Stimulated activated CD8-positive, alpha-beta memory T cell treated with anti-CD3 and anti-CD28 coated beads, Interleukin-12 subunit alpha, Interleukin-12 subunit beta, amount 100 ng/mL, for 4 hours (primary cell): ENCODE measurements at places on chromosomes 6 and 20.

- no peak for DNase-seq
These were observed 25.2 kb downstream of the FNDC1 start for GRCh38 chr6:159194421-159194820.

GRCh38 chr6:112044196-112044595, 9.7 kb upstream of the CCN6 start:
- DNase-seq: no peak

DNA sequence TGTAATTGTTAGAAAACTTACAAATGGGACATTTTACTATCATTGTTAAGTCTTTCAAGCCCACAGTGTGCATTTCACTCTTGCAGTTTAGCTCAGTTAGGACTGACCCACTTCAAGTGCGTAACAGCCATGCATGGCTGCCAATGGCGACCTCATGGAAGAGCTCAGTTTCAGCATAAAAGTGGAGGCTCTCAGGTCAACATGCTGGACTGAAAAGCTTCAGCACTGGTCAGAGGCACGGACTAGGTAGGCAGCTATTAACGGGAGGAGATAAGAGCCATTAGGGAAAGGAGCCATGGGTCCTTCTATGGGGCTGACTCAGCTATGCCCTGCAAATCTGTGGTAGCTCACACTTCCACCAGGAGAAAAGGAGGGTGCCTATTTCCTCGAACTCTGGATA, 101.8 kb downstream of the TTLL2 start:
- no peak for DNase-seq

DNA sequence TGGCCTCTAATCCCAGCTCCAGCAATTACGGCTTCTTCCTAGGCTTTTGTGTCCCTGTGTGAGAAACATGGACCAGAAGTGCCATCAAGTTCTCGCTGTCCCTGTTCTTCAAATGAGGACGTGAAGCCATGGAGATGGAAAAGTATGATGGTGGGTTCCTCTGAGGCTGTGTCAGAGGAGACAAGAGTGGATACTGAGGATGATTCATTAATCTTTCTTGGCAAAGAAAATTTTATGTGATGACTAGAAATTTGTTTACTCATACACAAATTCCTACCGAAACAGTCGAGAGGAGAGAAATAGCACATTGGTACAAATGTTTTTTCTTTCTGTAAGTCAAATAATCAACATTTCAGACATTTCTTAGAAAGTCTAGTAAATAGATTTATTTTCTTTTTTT, 35.0 kb upstream of the PNRC1 start:
- no peak for DNase-seq

GRCh38 chr6:9186148-9186547, 750.8 kb upstream of the SLC35B3 start:
- no peak for DNase-seq

DNA sequence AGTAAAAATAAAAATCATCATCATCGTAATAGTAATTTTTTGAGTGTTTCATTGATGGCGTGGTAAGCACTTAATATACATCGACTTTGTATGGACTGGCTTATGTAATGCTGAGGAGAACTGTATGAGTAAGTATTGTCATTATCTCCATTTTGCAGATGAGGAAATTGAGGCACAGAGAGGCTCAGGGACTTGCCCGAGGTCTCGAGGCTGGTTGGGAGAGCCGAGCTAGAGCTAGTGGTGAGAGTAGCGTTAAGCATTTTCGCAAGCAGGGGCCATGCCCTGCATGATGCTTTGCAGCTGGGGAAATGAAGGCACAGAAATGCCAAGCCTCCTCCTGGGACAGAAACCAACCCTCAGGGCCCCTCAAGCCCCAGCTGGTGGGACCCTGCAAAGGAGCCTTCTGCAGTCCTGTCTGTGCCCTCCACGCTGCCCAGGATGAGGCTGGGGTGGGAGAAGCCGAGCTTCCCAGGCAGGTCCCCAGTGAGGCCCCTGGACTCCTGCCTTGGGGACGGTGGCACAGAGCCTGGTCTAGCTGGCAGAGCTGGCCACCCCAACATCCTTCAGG, 31.1 kb upstream of the STX16 start:
- no peak for DNase-seq

GRCh38 chr20:63441136-63442099, 31.0 kb downstream of the KCNQ2 start:
- DNase-seq: peak; percentile 10

DNA sequence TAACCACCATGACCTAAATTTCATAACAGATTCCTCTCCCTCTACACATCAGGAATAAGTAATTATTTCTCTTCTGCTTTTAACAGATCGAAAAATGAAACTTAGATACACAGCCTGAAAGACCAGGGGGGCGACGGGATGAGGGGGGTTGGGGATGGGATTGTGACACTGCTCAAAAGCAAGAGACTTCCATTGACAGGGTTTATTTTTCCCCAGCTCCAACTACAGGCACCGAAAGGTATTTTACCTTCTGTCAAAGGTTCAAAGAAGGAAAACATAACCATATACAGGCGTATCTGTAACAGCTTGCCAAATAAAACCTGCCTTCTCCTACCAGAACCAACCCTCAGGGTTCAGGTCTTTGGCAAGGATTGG, 1.3 kb downstream of the EPHA7 start:
- DNase-seq: no peak

DNA sequence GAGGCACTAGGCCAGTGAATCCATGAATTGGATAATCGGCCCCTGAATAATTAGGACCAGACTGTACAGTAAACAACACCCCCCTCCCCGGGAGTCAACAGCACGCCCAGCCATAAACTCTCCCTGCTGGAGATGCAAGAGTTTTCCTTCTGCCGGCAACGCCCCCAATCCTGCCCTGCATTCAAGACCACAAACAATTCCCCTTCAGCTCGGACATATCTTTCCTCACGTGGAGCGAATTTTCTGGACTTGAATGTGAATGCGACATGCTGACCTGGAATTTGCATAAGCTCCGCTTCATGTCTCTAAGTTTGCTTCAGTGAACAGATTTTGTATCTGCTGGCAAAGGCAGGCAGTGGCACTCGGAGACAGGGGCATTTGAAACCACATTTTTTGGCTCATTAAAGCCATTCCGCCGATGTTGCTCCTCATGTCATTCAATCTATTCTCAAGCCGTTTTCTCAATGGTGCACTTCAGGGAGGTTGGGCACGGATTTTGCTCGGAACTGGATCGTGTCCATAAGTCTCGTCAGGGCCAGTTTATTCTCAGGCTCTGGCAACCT, 38.0 kb upstream of the GMPR start:
- no peak for DNase-seq

DNA sequence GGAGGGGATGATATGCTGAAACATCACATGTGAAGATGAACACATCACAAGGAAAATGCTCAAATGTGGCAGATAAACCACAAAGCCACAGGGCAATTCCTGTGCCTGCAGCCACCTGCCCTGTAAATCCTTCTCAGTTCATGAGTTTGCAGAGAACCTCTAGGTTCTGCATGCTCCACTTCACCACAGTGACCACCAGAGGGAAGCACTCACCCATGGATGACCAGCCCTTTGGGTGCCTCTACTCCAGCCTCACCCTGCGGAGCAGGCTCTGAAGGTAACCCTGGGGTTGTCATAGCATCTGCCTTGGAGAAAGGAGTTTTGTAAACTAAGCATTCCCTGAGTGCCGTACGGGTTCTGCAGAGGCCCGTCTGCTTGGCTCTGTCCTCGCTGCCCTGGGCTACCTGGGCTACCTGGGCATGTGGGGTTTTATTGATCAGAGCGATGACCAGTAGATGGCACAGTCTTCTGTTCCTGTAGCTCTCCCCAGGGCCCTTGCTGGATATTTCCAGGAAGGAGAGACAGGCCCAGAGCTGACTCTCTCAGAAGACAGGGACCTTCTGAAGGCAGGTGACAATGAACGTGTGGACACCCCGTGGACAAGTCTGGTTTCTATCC, 31.7 kb upstream of the CST1 start:
- no peak for DNase-seq

DNA sequence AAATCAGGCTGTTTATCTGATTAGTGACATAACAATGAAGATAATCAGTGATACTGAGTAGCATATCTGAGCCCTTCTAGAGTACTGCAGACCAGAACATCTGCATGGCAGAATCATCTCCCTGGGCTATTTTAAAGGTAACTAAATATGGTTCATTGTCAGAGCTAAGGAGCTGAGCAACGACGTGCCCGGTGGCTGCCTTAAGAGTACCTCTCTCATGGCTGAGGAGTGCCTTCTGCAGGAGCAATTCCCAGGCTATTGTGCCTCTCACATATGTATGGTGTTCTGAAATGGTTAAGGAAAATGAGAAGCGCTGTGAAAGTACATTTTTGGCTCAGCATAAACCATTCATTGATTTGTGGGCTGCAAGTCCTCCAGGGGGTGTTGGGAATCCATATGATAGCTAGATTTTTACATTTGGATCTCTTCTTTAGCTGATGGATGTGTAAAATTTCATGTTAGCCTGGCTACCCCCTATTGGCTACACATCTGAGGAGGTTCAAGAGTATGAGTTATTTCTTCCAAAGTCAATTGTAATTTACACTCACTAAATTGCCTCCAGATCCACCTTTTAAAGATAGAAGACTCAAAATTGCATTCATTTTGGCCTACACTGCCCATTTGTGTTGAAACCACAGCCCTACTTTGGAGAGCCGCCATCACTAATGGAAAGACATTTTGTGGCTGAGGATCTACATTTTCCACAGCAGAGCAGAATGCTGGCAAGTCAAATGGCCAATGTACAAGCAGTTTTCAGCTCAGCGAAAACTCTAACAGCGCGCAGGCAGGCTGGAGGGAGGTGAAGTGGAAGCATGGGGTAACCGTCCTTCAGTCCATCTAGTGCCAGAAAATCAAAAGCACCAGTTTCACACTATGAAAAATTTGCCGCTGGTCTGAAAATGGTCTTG, 198.0 kb downstream of the SIM1 start:
- no peak for DNase-seq

DNA sequence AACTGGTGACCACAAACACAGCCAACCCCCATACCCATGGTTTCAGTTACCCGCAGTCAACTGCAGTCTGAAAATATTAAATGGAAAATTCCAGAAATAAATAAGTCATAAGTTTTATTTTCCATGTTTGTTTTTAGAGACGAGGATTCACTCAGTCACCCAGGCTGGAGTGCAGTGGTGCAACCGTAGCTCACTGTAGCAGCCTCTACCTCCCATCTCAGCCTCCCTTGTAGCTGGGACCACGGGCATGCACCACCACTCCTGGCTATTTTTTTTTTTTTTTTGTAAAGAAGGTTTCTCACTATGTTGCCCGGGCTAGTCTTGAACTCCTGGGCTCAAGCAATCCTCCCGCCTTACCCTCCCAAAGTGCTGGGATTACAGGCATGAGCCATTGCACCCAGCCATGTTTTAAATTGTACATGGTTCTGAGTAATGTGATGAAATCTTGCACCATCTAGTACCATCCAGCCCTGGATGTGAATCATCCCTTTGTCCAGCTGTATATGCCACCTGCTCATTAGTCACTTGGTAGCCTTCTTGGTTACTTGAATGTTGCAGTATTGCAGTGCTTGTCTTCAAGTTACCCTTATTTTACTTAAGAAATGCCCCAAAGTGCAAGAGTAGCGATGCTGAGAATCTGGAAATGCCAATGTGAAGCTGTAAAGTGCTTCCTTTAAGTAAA, 14.5 kb downstream of the CSNK2A1 start:
- DNase-seq: no peak

DNA sequence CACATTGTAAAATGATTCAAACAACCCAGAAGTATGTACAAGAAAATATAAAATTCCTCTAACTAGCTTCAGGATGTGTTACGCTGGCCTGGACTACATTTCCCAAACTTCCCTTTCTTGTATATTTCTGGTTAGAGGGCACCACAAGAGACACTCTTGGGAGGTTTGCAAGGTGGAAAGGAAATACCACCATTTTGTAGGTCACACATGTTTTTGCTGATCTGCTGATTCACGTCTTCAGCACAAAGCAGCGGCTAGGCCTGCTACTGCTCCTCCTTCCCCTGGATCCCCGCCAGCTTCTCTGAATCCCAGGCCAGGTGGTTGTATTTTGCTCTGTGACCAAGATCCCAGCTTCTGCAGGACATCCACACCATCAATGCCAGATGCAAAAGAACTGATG, 104.2 kb downstream of the AGPAT4 start:
- DNase-seq: no peak

DNA sequence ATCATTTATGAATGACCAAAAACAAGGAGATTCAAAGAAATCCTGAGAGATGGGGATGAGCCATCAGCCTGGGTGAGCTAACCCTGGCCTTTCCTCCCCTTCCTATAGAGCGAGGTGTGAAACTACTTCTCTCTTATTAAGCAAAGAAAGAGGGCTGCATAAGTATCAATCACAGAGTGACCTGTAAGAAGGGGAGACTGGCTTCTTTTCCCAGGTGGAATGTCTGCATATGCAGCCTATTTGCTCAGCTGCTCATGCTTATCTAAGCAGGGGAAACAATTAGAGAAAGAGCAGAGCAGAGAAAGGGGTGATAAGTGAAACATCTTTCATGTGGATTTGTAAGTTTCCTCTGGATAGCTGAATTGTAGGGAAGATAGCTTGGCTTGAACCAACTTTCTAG, 160.0 kb downstream of the PKHD1 start:
- no peak for DNase-seq

DNA sequence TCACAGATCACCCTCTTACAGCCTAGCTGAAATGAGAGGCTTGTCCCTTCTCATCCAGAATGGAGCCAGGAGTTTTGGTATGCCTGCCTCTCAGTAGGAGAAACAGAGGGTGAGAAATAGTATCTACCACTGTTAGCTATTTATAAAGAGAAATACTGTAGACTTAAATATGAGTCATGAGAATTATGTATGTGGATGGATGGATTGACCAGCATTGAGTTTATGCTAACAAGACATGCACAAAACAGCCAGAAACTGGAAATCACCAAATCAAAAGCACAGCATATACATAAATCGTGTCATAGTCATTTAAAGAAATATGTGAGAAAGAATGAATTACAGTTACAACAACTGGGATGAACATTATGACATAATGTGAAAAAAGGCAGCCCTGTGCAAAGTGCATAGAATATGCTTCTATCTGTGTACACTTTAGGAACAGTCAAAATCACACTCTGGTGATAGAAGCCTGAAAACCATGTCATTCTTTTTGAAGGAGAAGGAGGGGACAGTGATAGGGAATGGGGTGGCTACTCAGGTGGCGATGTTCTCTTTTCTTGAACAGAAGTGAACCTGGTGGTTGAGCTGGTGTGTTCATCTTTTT, 79.8 kb upstream of the KIF25 start:
- no peak for DNase-seq

DNA sequence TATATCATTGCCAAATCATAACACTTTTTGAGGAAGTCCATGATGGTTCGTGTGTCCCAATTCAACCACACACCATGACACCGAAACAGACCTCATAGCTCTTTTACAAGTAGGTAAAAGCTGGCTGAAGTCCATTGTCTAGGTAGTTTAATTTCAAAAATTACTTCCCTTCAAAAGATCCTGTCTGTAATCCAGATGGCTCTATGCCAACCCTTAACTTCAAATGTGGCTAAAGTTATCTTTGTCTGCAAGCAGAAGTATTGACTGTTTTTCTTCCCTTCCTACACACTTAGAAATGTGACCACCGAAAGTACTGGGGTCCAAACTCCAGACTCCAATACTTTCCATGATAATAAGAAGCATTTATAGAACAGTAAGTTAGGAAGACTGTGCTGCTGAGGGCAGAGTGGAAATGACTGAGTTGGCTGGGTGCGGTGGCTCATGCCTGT, 8.3 kb upstream of the TIAM2 start:
- no peak for DNase-seq

GRCh38 chr6:161356167-161356854, 82.5 kb upstream of the AGPAT4 start:
- DNase-seq: no peak

- no peak for DNase-seq
These were observed 17.9 kb upstream of the ZBTB2 start for GRCh38 chr6:151409260-151409659.

GRCh38 chr20:62733891-62734290, 25.3 kb downstream of the NTSR1 start:
- no peak for DNase-seq

- DNase-seq: no peak
These were observed 281.0 kb downstream of the CDC5L start for GRCh38 chr6:44668391-44668930.
